ENCODE measurements at places on chromosomes 6 and 20.

DNA sequence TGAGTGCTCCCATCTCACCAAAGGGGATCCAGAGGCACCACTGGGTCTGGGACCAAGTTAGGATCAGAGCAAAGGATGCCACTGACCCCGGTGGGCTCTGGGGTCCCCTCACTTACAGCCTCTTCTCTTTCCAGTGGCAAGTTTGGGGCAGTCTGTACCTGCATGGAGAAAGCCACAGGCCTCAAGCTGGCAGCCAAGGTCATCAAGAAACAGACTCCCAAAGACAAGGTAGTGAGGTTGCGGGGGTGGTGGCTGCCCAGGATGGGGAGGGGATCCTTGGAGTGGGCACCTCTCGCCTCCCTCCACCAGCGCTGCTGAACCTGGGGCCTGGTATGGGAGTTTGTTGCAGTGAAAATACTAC is 4.9 kb downstream of the MYLK2 start:
- no peak for DNase-seq

DNA sequence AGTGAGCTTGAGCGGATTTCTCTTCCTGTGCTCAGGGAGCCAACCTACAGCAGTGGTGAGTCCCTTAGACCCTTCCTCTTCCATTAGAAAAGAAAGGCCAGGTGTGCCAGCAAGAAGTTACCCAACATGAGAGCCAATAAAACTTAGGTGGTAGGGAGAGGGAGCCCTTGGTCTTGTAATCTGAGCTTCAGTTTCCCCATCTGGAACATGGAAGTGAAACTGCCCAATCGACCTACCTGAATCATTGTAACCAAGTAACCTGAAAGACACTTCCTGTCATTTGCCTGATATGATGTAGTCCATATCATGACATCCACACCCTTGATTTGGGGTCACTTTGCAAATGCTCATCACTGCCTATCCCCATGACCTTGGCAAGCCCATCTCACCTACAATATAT is 66.4 kb downstream of the MDGA1 start:
- DNase-seq = no peak

DNA sequence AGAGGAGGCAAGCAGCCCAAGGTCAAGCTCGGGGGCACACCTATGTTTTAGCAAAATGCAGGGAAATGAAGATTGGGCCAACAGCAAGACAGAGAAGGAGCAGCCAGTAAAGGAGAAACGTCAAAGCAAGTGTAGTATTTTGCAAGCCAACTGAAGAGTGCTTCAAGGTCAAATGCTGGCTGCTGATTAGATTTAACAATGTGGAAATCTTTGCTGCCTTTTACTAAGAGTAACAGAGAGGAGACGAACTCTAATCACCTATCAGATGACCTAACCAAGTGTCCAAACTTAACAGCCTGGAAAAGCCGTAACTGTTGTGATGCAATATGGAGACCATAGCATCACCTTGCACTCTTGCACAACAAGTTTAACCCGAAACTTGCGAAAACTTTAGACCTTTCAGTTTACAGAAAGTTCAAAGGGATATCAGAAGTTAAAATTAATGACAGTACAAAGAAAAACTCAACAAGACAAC is 30.4 kb downstream of the AKIRIN2 start:
- DNase-seq = no peak

GRCh38 chr6:1001655-1002349 is 308.9 kb upstream of the EXOC2 start:
- no peak for DNase-seq

- DNase-seq = no peak
Observed at GRCh38 chr6:41704656-41705310, 30.6 kb downstream of the TFEB start.

- DNase-seq = no peak
Observed at GRCh38 chr6:118812970-118813369, 81.0 kb upstream of the ASF1A start.

GRCh38 chr6:89264296-89264695 is 47.1 kb upstream of the GABRR1 start:
- no peak for DNase-seq

GRCh38 chr6:106064756-106065155 is 21.4 kb upstream of the PRDM1 start:
- no peak for DNase-seq

DNA sequence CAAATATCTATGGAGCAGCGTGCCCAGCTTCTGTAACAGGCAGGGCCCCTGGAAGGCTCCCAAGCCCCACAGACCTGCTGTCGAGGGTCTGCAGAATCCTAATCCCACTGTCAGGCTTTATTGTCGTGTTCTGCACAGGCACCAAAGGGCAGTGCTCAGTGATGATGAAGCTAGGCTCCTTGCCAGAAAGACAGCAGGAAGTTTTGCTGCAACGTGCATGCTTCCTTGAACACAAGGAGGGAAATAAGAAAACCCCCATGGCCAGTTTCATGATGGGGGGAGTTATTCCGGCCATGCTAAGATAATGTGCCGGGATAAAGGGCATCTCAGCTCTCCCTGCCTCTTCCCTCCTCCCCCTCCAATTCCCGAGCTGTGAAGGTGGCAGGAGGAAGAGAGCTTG is 109.4 kb upstream of the KCNG1 start:
- no peak for DNase-seq

DNA sequence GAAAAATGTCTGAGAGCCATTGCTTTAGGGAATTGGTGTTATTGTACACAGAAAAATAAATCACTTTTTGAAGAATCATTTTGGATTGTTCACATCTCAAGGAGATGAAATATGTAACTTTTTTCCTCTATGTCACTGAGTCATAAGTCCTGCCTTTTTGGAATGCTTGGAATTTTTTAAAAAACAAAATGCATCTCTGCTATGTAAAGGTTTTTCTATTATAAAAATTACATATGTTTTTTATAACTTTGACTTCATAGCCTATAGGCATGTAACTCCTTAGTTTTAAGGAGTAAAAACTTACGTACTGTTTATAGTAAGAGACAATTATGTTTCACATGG is 8.7 kb downstream of the RNF144B start:
- no peak for DNase-seq

GRCh38 chr6:30882204-30882758 is 2.0 kb upstream of the DDR1 start:
- DNase-seq = no peak

GRCh38 chr6:6629402-6629801 is 40.9 kb downstream of the LY86 start:
- DNase-seq = no peak

- DNase-seq = no peak
Observed at GRCh38 chr6:130259140-130259539, 36.4 kb upstream of the SAMD3 start.

DNA sequence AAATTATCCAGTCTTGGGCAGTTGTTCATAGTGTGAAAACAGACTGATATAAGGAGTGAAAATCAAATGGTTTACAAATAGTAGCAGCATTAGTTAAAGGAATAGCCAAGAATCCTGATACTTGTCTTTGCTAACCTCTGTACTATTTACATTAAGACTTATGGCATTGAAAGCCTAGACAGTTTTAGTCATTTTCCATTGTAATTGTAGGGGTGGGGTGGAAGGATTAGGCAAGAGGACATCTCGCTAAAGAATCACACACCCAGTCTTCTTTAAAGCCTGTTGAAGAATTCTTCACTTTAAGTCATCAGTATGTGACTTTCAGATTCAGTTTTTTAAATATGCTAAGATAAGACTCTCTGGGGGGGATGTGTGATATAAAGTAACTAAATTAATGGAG is 207.5 kb upstream of the PHACTR1 start:
- DNase-seq = no peak
